Activated T-cell treated with anti-CD3 and anti-CD28 coated beads, Interleukin-2, amount 50 U/mL, for 48 hours (primary cell): ENCODE measurements at places on chromosomes 2 and 18.
A peak's percentile ranks its signal among the peaks of the same experiment; 100 is the strongest.

DNA sequence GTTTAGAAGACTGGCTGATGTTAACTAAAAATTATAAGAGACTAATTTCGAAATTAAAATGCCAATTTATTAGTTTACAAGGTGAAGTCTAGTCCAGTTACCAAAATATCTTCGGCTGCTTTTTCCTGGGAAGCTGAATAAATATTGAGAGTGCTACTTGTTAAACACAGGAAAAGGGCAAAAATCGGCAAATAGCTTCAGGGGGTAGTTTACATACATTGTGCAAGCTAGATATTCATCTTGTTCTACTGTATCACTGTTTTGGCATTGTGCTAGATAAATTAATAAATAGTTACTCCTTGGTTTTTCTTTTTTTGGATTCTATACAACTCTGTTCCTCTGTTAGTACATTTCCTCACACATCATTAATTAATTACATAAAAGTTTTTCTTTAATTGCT is 29.3 kb downstream of the NHEJ1 start:
- DNase-seq, result no peak

GRCh38 chr2:223090540-223091235 is 38.7 kb downstream of the KCNE4 start:
- no peak for DNase-seq

DNA sequence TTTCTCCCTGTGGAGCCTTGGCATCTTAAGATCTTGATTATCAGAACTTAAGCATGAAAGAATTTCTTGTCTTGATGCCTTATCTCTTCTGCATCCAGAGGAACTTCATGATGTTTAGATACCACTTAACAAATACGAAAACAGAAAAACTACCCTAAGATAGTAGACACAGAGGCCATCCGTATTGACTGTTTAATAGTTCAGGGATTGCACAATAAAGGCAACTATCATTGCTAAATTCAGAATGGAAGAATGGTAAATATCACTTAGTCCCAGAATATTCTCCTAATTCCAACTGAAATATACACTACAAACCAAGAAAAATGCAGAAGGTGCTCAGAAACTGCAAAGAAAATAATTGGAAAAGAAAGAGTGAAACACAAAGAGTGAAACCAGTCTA is 214.6 kb upstream of the VWC2L start:
- no peak for DNase-seq

DNA sequence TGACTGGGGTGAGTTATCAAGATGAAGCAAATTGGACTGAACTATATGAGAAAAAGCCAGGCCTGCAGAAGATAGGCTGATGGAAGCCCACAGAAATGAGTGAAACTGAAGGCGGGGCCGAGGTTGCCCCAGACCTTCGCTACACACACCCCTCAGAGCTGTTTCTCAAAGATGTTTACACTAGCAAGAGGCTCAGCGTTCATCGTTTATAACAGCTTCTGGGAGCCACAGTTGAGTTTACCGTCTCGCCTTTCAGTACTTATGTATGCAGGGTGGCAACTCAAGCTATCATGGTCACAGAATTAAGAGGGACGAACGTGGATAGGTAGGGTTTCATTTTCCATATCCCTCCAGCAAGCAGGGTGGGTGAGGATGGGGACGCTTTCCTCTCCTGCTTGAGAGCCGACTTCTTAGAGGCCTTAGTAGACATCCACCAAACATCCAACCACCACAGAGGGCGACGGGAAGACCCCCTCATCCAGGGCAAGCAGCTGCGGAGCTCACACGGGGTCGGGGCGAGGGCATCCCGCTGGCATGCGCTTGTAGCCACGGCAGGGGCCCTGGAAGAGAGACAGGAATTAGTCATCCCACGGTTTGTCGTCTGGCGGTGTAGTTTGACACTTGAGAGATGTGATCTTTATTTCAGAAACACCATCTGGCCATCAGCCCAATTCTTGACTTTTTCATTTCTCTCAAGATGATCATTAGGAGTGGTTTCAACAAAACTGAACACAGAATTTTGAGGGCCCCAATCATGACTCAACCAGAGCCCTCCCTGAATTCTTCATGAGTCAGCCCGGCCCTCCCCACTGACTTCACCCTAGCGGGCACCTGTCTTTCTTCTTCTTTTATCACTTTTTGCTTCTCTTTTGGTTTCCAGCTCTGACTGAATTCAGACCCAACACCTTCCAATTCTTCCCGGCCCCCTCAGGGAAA is 109.1 kb upstream of the CTDP1 start:
- DNase-seq, result peak; percentile 30

DNA sequence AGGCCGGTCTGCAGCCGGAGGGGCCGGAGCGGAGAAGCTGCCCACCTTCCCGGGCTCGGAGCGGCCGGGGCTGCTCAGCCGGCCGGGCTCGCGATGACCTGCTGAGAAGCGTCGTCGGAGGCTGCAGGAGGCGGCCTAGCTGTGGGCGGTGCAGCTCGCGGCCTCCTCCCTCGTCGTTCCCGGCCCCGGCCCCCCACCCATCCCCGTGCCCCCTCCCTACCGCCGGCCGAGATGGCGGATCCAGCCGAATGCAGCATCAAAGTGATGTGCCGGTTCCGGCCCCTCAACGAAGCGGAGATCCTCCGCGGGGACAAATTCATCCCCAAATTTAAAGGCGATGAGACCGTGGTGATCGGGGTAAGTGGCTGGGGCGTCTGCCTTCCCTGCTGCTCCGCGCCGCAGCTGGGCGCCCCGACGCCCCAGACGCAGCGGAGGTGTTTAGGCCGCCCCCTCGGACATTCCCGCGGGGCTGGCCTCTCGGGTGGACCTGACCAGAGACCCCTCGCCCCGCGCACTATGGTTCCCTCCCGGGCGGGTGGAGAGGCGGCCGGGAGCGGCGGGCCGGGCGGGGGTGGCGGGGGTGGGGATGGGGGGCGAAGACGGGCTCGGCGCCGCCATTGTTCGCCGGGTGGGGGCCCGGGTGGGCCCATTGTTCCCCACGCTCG is 492 bp downstream of the KIF5C start:
- DNase-seq, result no peak

DNA sequence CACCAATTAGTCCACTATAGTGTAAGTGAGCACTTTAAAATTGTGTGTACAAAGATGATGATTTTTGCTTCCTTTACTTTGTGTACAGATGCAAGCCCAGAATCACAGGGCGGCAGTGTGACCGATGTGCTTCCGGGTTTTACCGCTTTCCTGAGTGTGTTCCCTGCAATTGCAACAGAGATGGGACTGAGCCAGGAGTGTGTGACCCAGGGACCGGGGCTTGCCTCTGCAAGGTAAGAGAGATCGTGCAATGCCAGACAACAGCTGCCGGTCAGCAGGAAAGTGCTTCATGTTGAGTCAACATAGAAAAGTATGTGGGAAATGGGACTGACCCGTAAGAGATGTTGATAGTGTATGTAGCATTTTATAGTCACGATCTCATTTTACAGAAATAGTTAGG is 156.8 kb upstream of the TTC39C start:
- DNase-seq, result no peak

- DNase-seq, result no peak
These were observed 64.6 kb downstream of the MBD2 start for GRCh38 chr18:54159906-54160305.

GRCh38 chr18:11305507-11305906 is 156.1 kb upstream of the PIEZO2 start:
- DNase-seq, result no peak

- no peak for DNase-seq
These were observed 22.8 kb downstream of the KCNS3 start for GRCh38 chr2:17901246-17901645.

GRCh38 chr2:208990716-208991115 is 433.1 kb upstream of the MAP2 start:
- DNase-seq, result no peak
